PC-3 (cell line): ENCODE measurements at places on chromosomes 6 and 20.

DNA sequence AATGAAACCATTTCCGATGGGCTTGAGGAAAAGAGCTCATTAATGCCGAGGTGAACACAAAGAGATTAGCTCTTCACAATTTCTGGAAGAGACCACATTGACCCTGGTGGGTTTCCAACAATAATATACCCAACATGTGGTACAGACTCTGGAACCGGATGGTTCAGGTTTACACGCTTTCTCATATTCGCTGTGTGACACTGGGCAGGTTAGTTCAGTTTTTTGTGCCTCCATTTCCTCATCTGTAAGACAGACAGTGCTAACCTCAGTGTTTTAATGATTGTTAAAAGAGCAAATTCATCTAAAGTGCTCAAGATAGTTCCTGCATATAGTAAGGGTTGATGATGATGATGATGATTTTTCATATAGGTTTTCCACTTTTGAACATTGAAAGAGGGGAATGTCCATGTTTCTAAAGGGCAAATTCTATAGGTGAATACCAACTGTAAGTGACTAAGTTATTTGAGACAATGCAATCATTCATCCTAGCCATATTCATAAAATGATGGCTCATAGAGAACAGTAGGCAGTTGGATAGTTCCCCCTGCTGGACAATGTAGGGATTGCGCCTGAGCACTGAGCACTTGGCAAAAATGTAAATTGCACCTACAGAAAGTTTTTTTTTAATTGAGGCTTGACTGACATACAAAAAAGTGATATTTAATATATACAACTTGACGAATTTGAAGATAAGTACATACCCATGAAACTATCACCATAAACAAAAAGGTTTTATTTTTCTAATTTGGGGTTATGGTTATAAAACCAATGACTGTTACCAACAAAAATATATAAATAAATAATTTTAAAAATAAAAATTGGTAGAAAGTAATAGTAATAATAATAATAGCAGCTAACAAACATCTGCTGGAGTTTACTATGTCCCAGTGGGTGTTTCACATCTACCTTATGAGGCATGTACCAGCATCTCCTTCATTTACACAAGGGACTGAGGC is 2.1 kb upstream of the PERP start:
- peak; percentile 82 for DNase-seq

GRCh38 chr6:21438986-21439352 is 154.6 kb upstream of the SOX4 start:
- peak; percentile 49 for DNase-seq

DNA sequence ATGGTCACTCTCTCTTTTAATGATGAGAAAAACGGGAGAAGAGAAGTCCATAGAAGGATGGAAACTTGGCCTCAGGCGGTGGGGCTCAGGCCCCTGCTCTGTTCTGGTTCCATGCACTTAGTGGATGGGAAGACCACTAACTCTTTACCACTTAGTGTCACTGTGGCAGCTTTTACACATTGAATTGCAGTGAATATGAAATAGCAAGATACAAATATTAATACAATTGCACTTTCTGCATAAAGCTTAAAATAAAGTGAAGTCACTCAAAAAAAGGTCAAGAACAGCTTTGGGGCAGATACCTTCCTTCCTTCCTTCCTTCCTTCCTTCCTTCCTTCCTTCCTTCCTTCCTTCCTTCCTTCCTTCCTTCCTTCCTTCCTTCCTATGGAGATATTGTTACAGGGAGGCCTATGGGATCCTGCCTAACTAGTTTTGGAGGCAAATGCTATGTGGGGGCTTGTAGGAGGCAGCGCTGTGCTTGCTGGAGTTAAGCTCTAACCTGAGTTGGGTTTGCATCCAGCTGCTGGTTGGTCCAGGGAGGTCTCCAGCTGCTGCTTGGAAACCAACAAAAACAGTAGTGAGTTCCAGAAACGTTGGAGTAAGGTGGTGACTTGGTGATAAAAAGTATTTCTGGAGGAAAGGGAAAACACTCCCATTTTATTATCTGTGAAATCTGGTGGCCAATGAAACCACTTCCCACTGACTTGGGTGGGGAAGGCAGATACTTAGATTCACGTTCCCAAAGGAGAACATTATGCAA is 62.3 kb upstream of the NKX2-2 start:
- DNase-seq, result no peak

- DNase-seq, result no peak
These were observed 57.5 kb downstream of the ILRUN start for GRCh38 chr6:34638834-34639736.

DNA sequence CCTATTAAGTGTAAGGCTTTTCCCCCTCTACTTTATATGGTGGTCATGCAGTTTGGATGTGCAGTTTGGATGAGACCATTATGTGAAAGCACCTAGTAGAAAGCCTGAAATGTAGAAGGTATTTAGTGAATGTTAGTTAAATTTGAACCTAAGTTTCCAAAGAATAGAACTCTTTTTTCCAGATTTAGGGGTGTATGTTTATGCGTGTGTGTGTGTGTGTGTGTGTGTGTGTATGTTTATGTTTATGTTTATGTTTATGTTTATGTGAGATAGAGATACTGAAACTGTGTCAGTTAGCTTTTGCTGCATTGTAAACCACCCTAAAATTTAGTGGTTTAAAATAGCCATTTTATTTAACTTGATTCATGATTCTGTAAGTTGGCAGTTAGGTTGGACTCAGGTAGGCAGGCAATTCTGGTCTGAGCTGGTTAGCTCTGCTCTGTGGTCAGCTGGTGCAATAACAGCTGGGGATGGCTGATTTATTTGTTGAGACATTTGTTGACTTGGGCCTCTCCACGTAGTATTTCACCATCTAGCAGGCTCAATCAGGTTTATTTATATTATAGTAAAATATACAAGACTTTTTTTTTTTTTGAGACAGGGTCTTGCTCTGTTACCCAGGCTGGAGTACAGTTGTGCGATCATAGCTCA is 54.0 kb downstream of the STK4 start:
- peak; percentile 30 for DNase-seq

DNA sequence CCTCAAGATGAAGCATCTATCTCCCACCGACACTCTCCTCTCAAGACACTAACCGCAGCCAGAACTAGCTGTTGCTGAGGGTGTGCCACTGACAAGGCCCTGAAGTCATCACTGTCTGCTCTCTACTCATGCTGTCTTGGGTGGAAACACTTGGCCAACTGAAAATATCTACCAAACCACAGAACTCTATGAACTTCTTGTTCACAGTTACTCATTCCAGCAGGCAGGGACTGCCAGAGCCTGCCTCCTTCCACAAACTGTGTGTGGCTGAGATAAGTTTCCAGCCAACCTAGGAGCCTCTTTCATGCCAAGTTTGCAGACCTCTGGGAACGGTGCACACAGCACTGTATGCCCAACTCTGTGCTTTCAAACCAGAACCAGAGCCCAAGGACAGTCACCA is 45.5 kb upstream of the NXT1 start:
- DNase-seq, result no peak

GRCh38 chr6:40722091-40722490 is 134.9 kb upstream of the LRFN2 start:
- DNase-seq, result no peak

DNA sequence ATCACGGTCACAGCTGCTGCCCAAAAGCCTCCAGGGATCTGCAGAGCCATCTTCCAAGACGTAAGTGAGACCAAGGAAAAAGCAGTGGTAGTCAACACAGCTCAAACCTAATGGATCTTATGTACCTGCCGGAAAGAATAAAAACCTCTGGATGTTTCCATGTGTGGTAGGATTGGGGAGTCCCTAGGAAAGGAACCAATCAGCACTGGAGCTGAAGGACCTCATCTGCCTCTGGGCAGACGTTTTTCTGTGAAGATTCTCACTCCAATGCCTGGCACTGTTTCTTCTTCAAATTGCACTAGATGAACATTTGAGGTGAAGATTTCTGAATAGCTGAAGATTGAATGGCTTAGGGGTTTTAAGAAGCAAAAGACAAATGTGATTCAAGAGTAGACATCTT is at the start of gene HLA-DQB2:
Gene HLA-DQB2 (minus strand): TSS at position 112 of the 400 bp plus-strand sequence. CDS start 62 bp downstream, at position 50.
- no peak for DNase-seq

- DNase-seq, result peak; percentile 88
These were observed at the start of gene NPEPL1 for GRCh38 chr20:58692579-58693225. Gene NPEPL1, plus strand, starts transcription at chr20:58692800. Its CDS starts 101 bp downstream, at chr20:58692901.
